NCI-H146 (cell line): ENCODE measurements at places on chromosomes 12 and 14.
A peak's percentile ranks its signal among the peaks of the same experiment; 100 is the strongest.

DNA sequence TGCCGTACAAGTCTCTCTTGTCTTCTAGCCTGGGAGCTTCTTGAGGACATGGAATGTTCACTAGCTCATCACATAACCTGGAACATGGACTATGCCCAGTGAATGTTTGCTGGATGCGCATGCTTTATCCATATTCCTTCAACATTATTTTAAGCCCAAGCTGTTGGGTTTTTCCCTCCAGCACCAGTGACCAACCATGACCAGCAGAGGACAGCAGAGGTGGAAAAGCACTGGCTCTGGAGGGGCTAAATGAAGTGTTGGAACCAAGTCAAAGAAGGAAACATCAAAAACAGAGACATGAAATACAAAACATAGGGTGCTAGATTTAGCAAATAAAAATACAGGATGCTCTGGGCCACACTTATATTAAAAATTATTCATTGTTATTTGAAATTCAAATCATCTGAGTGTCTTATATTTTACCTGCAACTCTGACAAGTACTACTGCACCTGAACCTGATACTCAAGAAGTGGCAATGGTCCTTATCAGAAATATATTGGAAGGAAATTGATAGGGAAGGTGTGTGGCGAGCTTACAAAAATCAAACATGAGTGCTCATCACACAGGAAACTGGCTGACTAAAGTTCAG, 23.1 kb upstream of the HELB start:
- peak; percentile 16 for DNase-seq

GRCh38 chr14:45156067-45156466, 20.3 kb downstream of the FANCM start:
- no peak for DNase-seq

DNA sequence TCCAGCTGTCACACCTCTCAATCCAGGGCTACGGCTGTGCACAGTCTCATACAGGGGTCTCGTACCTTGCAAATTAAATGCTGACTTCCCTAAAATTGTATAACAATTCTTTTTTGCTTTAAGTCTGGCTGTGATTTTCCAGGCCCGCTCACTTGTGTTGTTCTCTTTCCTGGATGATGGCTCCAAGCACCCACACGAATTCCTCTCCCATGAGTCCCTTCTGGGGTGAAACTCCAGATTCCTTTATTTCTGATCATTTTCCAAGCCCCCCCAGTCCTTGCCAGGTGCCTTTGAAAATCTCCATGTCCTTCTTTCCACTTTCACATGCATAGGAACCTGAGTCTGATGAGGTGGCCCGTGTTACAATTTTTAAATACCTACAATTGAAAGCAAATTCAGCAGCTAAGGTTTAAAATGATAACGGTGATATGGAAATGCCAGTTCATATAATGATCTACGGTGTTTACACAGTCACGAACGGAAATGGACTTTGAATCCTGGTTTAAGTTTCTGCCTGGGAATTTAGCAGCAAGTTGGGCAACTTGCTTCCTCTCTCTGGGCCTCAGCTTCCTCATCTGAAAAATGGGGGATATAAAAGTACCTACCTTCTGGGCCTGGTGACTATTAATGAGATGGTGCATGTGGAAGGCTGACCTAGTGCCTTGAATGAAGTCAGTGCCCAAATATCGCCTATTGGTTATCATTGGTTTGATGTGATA, 85.5 kb downstream of the STAB2 start:
- no peak for DNase-seq

DNA sequence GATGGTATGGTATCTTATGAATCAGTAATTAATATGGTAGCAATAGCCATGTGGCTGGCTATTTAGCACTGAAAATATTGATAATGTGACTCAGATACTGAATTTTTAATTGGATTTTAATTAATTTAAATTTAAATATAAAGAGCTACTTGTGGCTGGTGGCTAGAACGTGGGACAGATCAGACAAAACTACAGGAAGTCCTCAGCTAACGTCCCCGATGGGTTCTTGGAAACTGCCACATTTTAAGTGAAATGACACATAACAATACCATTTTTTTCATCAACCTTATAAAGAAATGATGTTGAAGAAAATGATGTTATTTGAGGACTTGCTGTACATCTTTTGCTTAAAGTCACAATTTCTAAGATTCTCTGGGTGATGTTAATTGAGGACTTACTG, 138.1 kb upstream of the FLRT2 start:
- DNase-seq = no peak

- DNase-seq = no peak
Observed at GRCh38 chr12:106284358-106285105, 18.0 kb upstream of the TCP11L2 start.

DNA sequence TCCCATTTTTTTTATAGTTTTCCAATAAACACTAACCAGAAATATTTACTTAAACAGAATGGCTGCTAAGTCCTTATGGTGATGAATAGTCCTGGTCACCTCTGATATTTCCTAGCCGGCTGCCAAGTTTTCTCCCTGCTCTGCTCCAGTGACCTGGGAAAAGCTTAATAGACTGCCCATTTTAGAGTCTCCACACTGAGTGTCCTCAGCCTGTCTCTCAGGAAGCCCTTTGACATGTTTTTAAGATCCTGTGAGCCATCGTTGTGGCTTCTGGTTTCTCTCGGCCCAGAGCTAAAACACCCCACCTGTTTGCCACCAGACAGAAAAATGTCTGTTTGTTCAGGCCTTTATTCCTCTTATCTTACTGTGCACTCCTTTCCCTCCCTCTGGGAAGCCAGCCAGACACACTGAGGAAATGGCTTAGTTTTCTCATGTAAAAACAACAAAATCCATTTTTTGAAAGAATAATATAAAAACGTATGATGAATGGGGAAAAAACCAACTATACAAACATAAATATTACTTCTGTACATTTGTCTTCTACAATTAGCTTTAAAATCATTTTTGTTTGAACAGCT, 25.4 kb upstream of the ALDH2 start:
- peak; percentile 83 for DNase-seq

DNA sequence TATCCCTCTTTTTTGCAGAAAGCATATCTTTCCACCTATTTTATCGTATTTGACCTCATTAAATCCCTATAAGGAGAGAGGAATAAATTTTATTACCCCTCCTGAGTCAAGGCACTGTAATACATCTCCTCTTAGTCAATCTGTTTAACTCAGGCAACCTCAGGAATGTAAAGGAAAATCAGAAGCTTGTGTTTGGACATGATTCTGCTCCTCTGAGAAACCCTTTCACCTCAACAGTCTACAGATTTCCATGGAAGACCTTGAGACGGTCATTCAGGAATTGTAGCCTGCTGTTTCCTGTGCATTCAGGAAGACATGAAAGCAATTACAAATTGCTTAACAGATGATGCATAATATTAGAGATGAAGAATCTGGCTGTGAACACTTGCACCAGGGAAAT, 360.8 kb downstream of the PAWR start:
- DNase-seq = no peak

GRCh38 chr14:54673193-54674045, 106.5 kb downstream of the SAMD4A start:
- DNase-seq = no peak

DNA sequence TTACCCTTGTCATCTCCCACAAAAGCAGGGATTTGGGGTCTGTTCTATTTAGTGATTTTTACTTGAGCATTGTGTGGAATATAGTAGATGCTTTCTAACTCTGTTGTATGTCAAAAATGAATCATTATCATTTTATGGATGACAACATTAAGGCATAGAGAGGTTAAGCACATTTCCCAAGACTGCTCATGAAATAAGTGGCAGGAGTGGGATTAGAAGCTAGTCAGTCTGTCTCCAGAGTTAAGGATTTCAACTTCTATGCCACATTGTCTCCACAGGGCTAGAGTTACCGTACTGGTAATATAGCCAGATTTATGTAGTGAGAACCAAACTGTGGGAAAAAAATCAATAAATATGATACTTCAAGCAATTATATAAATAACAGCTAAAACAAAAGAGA, 170.6 kb upstream of the DCN start:
- DNase-seq = no peak

DNA sequence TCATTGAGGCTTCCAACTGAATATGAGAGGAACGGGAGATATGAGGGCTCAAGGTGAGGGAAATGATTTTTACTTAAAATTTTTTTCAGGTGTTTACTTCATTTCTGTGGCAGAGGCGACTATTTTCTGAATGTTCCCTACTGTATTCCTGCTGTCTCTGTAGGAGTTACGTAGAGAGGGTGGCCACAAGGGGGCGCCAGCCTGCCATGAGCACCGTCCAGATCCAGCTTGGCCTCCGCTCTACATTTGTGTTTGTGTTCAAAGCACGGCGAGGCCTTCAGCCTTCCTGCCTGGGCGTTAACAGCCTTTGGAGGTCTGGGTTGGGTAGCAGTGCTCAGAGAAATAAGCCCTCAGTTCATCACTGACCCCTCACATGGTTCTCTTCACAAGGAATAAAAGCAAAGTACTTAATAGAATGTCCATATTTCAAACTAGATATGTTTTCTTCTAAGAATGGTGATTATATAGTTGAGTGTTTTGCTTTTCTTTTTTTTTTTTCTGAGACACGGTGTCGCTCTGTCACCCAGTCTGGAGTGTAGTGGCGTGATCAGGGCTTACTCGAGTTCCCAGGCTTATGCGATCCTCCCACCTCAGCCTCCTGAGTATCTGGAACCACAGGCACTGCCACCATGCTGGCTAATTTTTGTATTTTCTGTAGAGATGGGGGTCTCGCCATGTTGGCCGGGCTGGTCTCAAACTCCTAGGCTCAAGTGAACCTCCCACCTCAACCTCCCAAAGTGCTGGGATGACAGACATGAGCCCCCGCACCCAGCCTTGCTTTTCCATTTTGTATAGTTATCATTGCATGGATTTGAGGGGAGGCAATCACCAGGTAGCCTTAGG, 22.3 kb downstream of the CKB start:
- peak; percentile 89 for DNase-seq

DNA sequence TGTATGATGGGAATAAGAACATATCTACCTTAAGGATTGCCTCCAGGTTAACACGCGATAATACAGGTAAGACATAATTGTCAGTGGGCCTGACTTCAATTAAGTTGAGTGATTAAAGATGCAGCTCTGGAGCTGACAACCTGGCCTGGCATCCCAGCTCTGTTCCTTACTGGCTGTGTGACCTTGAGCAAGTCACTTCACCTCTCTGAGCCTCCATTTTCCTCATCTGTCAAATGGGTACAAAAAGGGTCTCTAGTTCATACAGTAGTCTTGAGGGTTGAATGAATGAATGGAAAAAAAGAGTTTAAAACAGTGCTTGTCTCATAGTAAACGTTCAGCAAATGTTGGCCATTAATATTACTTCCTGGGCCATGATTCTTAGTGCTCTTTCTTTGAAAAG, 213.9 kb downstream of the PHETA1 start:
- no peak for DNase-seq

GRCh38 chr12:62522984-62523383, 56.4 kb downstream of the MON2 start:
- no peak for DNase-seq

GRCh38 chr12:11719678-11720099, 70.2 kb downstream of the ETV6 start:
- no peak for DNase-seq

- DNase-seq = no peak
Observed at GRCh38 chr14:77906446-77906845, 106.5 kb downstream of the ADCK1 start.

GRCh38 chr14:42556551-42556950, 949.9 kb downstream of the LRFN5 start:
- no peak for DNase-seq

DNA sequence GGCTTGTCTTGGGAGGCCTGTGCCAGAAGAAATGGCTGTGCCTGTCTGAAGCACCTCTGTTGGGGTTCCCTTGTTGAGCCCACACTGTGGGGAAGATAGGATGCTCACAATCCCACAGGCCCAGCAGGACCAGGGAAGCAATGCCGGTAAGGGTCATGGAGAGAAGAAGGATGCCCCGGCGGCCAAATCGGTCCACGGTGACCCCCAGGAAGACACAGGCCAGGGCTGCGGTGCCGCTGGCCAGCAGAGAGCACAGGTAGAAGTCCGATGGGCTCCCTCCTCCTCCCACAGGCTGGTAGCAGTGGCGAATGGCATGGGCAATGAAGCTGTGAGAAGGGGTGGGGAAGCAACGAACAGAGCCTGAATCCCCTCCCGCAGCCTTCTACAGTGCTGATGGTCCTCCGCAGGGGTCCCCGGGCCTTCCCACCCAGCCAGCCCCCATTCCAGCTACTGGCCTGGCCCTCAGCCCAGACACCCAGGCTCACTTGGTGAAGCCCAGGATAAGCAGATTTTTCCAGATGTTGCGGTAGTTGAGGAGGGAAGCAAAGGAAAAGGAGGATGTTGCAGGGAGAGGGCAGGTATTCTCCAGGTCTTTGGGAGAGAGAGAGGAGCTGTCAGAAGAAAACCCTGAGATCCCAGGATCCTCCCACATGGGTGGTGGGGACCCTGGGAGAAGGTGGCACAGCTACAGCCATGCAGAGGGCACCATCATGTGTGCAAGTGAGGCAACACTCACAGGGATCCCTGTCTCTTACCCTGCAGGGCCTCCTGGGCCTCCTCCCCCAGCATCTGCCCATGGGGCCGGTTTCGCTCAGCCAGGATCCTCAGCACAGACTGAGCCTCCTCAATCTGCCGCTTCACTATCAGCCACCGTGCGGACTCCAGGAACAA, 5.0 kb downstream of the SLC22A17 start:
- no peak for DNase-seq

DNA sequence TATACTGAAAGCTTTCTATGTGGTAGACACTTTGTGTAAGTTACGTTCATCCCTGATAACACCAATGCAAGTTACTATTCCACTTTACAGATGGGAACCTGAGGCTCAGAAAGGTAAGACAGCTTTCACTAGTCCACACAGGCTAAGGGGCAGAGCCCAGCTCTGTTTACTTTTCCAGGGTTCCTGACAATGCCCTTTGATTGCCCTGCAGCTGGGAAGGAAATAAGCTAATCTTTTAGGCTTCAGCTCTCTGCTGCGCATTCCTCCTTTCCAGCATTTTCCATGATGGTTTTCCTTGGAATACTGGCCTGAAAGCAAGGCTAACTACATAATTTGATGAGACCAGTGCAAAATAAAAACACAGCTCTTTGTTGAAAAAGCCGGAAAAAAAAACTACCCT, 185.7 kb upstream of the BTG1 start:
- no peak for DNase-seq

DNA sequence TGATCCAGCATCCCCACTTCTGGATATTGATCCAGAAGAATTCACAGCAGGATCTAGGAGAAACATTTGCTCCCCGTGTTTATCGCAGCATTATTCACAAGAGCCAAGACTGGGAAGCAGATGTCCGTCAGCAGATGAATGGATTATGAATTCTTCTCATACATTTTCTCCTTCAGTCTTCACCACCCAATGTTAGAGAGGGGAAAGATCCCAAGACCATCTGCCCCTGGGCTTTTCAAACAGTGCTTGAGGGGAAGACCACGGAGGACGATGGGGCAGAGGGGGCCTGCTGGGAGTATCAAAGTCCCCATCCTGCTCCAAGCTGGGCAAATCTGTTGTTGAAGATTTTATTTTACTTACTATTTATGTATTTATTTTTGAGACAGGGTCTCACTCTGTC, 41.1 kb downstream of the SERPINA3 start:
- DNase-seq = no peak
